ENCODE measurements at places on chromosomes 2 and 18.

DNA sequence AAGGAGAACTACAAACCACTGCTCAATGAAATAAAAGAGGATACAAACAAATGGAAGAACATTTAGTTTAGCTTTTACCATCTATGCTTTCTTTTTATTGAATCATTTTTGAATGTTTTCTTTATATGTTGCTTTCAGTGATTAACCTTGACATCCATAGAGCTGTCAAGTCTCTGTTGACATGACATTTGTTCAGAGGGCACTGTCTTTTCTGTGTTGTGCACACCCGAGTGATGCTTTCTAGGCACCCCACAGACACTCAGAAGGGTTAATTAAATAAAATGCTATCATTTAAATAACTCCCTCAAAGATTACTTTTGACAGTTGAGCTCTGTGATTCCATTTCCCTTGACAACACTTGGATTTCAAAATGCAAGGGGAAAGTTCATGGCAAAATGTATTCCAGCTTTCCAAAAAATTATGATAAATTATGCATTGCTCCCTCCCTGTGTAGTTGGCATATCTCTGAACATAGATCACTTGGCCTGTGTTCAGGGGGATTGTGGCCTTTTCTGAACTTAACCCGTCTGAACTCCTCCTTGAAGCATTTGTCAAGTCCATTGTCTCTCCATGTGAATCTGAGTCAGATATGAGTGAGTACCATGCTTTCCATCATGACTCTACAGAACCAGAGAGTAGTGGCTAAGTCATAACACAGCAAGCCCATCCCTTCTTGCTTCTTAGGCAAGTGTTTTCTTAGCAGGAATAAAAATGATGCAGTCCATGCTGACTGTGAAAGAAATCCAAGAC lies 372.6 kb downstream of the RPRM start:
- no peak for DNase-seq

GRCh38 chr2:102301867-102302362 lies 9.4 kb upstream of the IL1RL1 start:
- no peak for DNase-seq

GRCh38 chr2:238939074-238939473 lies 91.2 kb downstream of the TWIST2 start:
- no peak for DNase-seq

- no peak for DNase-seq
Measured at GRCh38 chr2:54722641-54723040, 821 bp upstream of the EML6 start.

DNA sequence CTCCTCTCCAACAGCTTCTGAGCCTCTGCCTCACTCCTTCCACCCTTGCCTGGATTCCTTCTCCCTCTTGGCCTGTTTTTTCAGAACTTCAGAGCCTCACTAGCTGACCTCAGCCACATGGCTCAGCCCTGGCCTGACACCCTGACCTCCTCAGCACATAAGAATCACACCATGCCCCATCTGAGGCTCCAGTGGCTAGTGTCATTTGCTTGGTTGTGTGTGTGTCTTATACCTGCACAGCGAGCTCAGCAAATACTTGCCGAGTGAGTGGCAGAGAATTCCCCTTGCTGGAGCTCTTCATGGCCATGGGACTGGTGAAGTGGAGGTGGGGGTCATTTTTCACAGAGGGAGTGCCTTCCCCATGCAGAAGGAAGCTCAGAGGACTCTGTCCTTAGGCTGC lies 70.2 kb downstream of the CELF4 start:
- no peak for DNase-seq

- no peak for DNase-seq
Measured at GRCh38 chr2:7348761-7349160, 431.5 kb downstream of the RNF144A start.

DNA sequence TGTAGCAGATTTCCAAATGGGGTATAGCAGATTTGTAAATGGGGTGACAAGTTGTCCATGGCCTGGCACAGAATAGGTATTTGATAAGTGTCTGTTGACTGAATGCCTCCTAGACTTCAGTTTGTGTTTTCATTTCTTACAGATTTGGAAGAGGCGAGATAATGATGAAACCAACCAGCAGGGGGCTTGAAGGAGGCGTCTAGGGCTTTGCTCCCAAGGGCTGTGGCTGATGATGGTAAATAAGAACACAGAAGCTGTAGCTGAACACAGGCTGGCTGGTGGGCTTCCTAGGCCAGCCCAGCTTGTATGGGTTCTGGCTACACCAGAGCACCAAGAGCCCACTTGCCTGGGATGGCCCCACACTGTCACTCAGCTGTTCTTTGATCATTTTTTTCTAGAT lies 19.4 kb downstream of the SFTPB start:
- DNase-seq = no peak

DNA sequence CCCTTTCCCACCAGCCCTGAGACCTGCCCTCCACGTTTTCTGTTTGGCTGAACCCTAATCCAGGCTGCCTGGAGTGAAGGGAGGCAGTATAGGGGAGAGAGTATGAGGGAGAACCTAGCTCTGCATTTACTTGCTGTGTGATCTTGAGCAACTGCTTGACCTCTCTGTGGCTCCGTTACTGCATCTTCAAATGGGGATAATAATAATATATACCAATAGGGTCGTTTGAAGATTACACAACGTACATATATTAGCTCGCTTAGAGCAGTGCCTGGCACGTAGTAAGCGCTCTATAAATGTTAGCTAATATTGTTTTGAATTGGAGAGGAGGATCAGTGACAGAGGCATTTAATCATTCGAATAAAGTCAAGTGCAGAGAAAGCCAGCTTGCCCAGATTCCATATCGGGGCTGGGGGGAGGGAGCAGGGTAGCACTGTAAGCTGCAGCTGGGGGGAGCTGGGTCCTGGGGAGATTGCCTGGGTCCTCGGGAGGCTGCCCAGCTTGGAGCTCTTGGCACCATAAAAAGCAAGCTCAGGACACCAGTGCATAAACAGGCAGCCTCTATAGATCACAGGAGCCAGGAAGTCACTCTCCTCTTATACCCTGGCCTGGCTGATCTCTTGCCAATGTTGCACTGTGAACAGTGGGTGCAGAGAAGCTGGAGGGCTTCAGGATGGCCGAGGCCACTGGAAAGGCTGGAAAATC lies 19.1 kb downstream of the KCNK3 start:
- no peak for DNase-seq

DNA sequence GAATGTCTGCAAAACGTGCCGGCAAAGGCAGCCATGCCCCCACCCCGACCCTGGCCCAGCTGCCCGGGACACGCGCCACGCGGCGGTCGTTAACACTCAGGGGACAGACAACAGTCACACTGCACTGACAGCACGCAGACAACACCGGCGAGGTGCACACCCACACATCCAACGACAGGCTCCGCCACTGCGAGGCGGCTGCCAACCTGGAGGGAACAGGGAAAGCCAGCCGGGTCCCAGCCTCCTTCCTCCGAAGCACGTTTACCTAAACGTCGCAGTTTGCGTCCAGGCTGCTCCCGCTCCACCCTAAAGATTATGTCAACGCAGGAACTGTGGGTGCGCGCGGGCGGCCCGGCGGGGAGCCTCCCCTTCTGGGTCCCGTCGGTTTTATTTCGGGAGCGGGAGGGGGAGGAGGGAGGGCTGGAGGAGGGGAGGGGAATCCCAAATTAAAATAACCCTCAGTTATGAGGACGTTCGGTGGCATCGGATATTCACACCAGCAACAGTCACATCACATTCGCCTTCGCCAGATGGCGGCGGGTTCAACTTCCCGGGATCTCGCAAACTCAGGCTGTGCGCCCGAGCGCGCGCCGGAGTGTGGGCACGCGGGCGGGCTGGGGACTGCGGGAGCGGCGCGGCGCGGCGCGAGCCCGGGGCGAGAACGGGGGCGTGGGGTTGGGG lies 644 bp downstream of the PTGR3 start:
- no peak for DNase-seq

All from esophagus squamous epithelium (tissue), 5 donors.